Endodermal cell (in vitro differentiated cells): ENCODE measurements at places on chromosomes 12 and 14. TPM values are rescaled to one million over a fixed set of nuclear protein-coding genes. Genes with fewer than 3 reads are reported as not detected.

Gene PMCH
- total RNA-seq = not detected in 2 replicates

- DNase-seq = no peak
These were observed 111.8 kb downstream of the PLEKHG7 start for GRCh38 chr12:92814584-92814983.

DNA sequence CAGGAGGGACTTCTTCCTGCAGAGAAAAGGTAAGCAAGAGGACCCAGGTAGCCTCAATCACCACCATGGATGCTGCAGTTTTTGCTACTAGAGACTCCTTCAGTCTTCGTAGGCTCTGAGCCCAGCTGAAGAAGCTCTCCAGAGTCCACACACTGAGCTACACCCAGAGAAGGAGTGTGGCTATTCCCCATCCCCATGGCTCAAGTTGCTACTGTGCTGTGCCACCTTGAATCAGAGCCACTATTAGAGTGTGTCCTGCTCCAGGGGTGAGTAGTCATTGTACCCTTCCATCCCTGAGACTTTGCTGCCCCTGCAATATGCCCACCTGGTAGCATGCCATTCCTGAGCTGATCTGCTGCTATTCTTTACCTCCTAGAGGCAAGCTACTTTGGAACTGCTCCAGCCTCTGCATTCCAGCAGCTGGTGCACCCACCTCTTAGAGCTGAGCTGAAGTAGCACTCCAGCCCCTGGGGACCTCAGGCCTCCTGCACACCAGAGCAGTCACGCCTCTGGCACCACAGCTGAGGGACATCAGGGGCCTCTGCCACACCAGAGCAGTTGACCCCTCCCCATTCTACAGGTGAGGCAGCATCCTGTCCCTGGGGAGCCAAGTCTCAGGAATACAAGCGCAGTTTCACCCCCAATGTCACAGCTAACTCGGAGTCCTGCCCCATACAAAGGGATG, 213.0 kb downstream of the TRHDE start:
- DNase-seq = no peak

DNA sequence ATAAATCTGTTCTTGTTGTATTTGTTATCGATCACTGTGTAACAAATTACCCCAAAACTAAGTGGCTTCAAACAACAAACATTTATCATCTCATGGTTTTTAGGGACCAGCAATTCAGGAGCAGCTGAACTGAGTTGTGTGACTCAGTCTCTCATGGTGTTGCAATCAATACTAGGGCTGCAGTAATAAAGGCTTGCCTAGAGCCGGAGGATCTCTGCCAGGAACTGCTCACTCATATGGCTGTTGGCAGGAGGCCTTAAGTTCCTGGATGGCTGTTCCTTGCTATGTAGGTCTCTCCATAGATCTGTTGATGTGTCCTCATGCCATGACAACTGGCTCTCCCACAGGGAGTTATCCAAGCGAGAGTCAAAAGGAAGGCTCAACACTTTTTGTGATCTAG, 3.8 kb upstream of the PSMC6 start:
- DNase-seq = no peak

Gene ABCD4
- 132 and 153 TPM in 2 replicates for total RNA-seq

- DNase-seq = no peak
These were observed 592.9 kb downstream of the FSCB start for GRCh38 chr14:43914041-43914693.

Gene GTF2H3
- total RNA-seq = 26.8 to 39.4 TPM (median 36.8 TPM) in 3 replicates

Gene PLCZ1
- 0.25 TPM in 1 of 2 replicates, not detected in the other for total RNA-seq

- no peak for DNase-seq
These were observed 53.4 kb upstream of the MMP17 start for GRCh38 chr12:131774576-131775391.

- DNase-seq = no peak
These were observed 374 bp downstream of the CYP46A1 start for GRCh38 chr14:99684410-99684934.

Gene NANOG
- 6.1 to 98.2 TPM (median 7.8 TPM) in 3 replicates for total RNA-seq

DNA sequence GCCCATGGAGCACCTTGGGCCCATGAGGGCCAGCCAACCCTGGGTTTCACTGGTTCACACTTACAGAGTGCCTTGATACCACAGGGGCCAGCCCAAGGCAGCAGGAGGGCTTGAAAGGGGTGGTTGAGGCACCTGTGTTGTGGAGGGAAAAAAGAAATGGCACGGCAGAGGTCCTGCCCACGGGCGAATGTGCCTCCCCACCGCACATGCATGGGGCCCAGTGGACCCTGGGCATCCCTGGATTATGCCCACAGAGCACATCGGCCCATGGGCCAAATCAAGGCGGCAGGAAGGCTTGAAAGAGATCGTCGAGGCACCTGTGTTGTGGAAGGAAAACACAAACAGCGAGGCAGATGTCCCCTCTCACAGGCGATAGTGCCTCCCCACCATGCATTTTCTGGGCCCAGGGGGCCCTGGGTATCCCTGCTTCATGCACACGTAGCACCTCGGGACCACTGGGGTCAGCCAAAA, 378.1 kb downstream of the ALG10 start:
- DNase-seq = peak; percentile 13

Gene DLGAP5
- 71.1 and 72.1 TPM in 2 replicates for total RNA-seq

DNA sequence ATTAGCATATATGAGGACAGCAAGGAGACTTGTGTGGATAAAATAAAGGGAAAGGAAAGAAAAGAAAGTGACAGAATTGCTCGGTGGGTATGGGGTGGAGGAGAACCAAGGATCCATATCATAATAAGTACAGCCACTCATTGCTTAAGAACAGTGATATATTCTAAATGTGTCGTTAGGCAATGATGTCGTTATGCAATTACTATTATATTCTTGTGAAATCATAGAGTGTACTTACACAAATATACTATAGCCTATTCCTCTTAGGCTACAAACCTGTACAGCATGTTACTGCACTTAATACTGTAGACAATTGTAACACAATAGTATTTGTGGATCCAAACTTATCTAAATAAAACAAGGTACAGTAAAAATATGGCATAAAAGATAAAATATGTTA, 271.1 kb downstream of the CCER1 start:
- no peak for DNase-seq

DNA sequence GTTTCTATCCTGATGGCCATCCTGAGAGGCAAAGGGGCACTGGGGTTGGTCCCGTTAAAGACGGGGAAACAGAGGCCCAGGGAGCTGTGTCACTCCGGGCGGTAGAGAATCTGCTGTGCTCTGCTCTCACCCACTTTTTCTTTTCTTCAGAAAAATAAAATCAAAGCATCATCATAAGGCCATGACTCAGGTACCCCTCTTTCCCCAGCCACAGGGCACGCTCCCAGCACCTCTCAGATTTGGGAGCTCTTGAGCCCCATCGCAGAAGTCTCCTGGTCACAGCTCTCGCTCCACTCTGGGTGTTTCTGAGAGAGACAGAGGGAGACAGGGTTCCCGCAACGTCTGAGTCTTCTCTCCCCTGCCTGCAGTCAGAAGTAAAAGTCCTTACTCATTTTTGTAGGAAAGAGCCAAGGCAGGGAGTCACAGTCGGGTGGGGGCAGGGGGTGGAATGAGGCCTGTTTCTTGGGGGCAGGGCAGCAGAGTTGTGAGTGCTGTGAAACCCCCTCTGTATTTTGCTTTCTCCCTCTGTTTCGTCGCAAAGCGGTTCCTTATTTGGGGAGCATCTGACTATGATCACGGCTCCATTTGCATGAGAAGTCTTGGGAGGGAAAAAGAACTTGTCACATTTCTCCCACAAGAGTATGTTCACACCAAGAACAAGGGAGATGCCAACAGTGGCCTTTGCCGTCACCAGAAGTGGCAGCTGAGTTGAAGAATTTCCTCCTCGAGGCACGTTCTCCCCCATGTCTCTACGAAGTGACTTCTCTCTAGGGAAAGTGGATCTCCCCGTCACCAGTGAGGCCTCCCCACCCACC, 139.0 kb downstream of the BCL11B start:
- DNase-seq = peak; percentile 48

DNA sequence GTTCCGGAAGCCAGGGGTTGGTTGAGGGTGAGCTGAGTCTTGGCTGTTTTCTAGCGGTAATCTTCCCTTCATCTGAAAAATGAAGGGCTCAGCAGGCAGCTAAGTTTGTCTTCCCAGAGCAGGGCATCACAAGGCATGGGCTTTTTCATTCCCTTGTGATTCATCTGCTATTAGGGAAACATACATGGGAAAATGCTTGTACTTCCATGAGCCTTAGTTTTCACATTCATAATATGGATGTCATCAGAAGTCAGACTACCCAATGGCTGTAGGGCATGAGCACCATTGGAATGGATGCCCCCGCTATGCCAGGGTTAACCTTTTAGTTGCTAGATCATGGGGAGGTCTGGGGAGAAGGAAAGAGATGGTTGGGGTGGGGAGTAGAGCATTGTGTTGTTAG, 18.7 kb downstream of the HELB start:
- DNase-seq = no peak
